ENCODE measurements at places on chromosomes 13 and 19.

DNA sequence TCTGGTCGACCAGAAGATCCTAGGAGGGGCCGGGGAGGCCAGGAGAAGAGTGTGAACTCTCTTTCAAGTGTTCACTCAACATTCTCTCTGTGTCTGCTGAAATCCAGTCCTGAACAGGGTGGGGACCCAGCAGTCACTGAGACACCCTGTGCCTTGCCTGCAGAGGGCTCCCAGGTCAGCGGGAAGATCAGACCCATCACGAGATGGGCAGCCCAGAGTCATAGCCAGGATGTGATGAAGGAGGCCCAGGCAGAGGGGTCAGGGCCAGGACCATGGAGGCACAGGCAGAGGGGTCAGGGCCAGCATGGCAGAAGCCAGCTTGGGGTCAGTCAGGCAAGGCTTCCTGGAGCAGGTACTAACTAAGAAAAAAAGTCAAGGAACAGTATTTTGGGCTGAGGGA, 9.4 kb downstream of the NUMBL start:
- H3K36me3 ChIP-seq = peaks cover 5% of the 10 kb centered on the region
- H3K4me3 ChIP-seq = no peak overlapping the region
- no peaks in the 10 kb centered on the region for H3K27me3 ChIP-seq
- DNase-seq = no peak
- H3K27ac ChIP-seq = no peak overlapping the region
- H3K4me1 ChIP-seq = no peaks in the 10 kb centered on the region

DNA sequence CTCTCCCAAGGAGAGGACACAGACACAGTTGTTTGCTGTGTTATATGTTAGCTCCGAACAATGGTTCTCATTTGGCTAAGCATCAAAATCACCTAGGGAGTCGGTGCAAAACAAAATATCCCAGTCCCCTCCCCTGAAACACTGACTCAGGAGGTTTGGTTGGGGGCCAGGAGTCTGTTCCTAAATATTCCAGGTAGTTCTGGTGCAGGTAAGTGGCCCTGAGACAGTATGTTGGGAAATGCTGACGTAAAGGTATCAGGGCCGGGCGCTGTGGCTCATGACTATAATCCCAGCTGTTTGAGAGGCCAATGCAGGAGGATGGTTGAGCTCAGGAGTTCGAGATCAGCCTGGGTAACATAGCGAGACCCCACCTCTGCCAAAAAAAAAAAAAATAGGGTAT, 2.3 kb upstream of the MAP2K7 start:
- no peak for DNase-seq
- H3K36me3 ChIP-seq = peaks cover 12% of the 10 kb centered on the region
- no peak overlapping the region for H3K4me3 ChIP-seq
- peaks cover 3% of the 10 kb centered on the region for H3K27me3 ChIP-seq
- peaks cover 22% of the 10 kb centered on the region for H3K4me1 ChIP-seq

DNA sequence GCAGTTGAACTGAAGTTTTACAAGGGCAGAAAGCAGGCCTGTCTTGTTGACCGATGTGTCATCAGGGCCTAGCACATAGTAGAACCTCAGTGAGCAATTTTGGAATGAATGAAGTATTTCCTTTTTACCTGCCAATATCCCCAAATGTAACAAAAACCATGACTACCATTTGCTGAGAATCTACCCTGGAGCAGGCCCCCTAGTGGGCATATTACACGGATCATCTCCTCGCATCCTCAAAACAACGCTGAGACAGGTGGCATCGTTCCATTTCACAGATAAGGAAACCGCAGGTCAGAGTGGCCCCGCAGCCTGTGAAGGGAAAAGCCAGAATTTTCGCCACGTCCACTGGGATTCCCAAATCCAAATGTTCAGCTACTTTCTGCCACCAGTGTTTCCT, 77.9 kb downstream of the CACNA1A start:
- no peaks in the 10 kb centered on the region for H3K27me3 ChIP-seq
- DNase-seq = no peak
- H3K4me1 ChIP-seq = no peaks in the 10 kb centered on the region
- H3K4me3 ChIP-seq = no peak overlapping the region
- H3K27ac ChIP-seq = no peak overlapping the region
- H3K36me3 ChIP-seq = no peaks in the 10 kb centered on the region

DNA sequence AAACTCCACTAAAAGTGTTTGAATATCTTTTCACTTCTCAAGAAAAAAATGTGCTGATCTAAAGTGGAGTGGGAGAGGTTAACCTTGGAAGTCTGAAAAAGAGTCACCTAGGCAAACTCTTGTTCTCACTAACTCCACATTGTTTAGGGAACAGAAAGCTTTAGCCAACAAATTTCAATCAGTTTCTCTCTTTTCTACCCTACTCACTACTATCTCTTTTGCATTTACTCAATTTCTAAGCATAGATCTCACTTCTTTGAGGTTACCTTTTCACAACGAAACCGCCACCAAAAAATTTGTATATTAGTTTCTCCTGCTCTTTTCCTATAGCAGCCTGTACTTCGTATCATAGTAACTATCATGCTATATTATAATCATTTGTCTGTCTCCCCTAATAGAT, 6.3 kb downstream of the NHLRC3 start:
- H3K27me3 ChIP-seq = no peaks in the 10 kb centered on the region
- DNase-seq = no peak
- H3K4me1 ChIP-seq = peaks cover 15% of the 10 kb centered on the region

- peaks cover 5% of the 10 kb centered on the region for H3K27me3 ChIP-seq
- H3K27ac ChIP-seq = no peak overlapping the region
- DNase-seq = no peak
- no peak overlapping the region for H3K4me3 ChIP-seq
- H3K36me3 ChIP-seq = no peaks in the 10 kb centered on the region
- no peaks in the 10 kb centered on the region for H3K4me1 ChIP-seq
Observed at GRCh38 chr13:98324105-98324504, 147.0 kb upstream of the RNF113B start.

DNA sequence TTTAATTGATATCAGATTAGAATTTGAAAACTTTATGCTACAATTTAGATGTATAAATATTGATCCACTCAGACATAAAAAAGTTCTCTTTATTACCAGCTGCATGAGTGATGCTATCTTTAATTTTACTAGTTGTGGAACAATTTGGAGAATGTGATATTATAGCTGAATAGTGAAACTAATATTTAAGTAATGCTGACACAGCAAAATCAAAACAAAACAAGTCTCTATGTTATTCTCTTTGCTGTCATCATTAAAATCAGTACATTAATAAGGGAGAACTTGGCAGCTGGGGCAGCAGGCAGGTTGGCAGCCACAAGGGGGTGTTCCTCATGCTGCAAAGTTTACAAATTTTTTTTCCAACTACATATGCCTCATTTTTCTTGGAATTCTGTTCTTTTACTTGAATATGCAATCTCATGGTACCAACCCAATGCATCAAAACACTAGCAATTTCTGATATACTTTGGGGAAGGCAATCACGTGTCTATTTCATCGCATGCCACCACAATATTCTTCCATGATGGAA, 585.3 kb downstream of the FGF9 start:
- no peaks in the 10 kb centered on the region for H3K27me3 ChIP-seq
- no peak overlapping the region for H3K27ac ChIP-seq
- H3K36me3 ChIP-seq = no peaks in the 10 kb centered on the region
- no peak for DNase-seq

- no peaks in the 10 kb centered on the region for H3K36me3 ChIP-seq
- H3K4me3 ChIP-seq = no peak overlapping the region
- H3K27ac ChIP-seq = no peak overlapping the region
- no peak for DNase-seq
- no peaks in the 10 kb centered on the region for H3K27me3 ChIP-seq
Observed at GRCh38 chr13:52779103-52779502, 39.5 kb upstream of the CNMD start.

DNA sequence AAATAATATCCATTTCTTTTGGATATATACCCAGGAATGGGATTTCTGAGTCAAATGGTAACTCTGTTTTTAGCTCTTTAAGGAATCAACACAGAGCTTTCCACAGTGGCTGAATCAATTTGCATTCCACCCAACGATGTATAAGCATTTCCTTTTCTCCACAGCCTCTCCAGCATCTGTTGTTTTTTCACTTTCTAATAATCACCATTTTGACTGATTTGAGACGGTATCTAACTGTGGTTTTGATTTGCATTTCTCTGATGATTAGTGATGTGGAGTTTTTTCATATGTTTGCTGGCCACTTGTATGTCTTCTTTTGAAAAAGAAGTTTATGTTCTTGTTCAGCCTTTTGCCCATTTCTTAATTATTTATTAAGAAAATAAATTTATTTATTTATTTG, 352.2 kb upstream of the OBI1 start:
- H3K4me3 ChIP-seq = no peak overlapping the region
- no peak overlapping the region for H3K27ac ChIP-seq
- no peaks in the 10 kb centered on the region for H3K4me1 ChIP-seq
- no peak for DNase-seq

DNA sequence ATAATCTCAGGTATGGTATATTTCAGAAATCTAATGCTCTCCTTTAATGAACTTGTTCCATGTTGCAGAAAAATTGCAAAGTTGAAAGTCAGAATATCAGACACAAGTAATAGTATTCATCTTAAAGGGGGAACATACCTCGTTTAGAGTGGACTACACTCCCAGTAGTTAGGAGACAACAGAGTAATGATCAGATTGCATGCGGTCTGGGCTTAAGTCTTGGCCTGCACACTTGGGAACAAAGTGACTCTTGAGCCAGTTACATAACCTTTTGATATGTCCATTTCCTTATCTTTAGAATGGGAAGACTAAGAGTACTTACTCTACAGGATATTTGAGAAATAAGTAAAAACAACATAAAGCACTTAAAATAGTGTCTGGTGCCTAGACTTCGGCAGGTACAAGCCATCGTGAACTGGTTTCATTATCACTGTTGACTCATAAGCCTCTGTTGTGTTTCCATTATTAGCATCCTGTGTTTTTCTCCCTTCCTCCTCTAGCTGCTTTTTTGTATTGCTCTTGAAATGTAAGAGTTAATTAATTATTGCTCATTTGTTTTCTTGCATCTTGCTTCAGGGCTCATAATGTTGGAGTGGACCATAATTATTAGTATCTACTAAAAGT, 53.0 kb downstream of the DPY19L3 start:
- DNase-seq = no peak
- H3K4me3 ChIP-seq = no peak overlapping the region
- peaks cover 12% of the 10 kb centered on the region for H3K4me1 ChIP-seq
- H3K27ac ChIP-seq = no peak overlapping the region
- no peaks in the 10 kb centered on the region for H3K27me3 ChIP-seq

DNA sequence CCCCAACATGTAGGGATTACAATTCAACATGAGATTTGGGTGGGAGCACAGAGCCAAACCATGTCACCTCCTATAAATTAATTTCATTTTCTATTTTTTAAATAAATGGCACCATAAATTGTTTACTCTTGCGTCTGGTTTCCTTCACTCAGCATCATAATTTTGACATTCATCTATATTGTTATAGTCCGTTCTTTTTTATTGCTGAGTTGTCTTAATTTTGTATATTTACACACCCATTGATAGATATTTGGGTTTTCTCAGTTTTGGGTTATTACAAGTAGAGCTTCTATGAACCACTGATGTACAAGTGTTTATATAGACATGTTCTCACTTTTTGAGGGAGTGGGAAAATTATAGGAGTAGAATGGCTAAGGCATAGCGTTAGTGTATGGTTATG, 445.4 kb downstream of the MYO16 start:
- no peaks in the 10 kb centered on the region for H3K36me3 ChIP-seq
- DNase-seq = no peak
- H3K27ac ChIP-seq = no peak overlapping the region
- no peak overlapping the region for H3K4me3 ChIP-seq
- H3K4me1 ChIP-seq = no peaks in the 10 kb centered on the region
- H3K27me3 ChIP-seq = no peaks in the 10 kb centered on the region

DNA sequence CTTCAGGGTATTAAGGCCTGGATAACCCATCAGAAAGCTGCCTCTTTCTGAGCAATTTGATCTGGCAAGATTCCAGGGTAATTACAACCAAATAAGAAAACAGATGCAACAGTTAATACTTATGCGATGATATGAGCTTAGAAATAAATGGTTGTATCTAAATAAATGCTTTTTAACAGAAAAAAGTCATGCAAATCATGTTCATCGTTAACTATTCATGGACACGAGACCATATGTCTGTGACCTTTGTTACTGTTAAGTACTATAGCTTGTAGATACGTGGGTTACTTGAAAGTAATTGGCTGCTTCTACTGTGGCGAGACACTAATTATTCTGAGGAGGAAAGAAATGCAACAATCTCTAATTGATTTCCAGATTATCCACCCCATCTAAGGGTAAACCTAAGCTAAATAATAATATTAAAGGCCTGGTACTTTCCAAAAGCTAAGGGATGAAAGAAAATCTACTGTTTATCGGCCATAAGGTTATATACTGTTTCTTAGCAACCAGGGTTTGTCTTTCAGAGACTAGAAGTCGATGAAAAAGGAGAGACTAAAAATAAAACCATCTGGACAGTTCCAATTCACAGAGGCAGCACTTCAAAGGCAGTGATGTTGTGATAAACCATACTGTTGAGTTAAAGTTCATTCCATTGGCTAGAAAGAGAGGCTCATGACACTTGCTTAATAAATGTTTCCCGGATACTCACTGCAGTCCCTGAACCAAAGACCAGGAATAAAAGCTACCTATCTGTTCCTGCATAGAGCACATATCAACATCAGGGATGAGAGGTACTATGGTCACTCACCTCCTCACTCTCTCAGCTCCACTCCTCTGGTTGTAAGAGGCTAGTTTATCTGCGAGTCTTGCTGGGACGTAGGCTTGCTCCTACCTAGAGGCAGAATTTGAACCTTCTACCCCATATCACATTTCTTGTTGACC, 1.5 kb downstream of the EPSTI1 start:
- no peaks in the 10 kb centered on the region for H3K27me3 ChIP-seq
- no peak for DNase-seq

GRCh38 chr19:13026462-13027370, 31.4 kb downstream of the NFIX start:
- DNase-seq = no peak
- H3K36me3 ChIP-seq = no peaks in the 10 kb centered on the region
- peaks cover 11% of the 10 kb centered on the region for H3K4me1 ChIP-seq
- peaks cover 51% of the 10 kb centered on the region for H3K27me3 ChIP-seq

DNA sequence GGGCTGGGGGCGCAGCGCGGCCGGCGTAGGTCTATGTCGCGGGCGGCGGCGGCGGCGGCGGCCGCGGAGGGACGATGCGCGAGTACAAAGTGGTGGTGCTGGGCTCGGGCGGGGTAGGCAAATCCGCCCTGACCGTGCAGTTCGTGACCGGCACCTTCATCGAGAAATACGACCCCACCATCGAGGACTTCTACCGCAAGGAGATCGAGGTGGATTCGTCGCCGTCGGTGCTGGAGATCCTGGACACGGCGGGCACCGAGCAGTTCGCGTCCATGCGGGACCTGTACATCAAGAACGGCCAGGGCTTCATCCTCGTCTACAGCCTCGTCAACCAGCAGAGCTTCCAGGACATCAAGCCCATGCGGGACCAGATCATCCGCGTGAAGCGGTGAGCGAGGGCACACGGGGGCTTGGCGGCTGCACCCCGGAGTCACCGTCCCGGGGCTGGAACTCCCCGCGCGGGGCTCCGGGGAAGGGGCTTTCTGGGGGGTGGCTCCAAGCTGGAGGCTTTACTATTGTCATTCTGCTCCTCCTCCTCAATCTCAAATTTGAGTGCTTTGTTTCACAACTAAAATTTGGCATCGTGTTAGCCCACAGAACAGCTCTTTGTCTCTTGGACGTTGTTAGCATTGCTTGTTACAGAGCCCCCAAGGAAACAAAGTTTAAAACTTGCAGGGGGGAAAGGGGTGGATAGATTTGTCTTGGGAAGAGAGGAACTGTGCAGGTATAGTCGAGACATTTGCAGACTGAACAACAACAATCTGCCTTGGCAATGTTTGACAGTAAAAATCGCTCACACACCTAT, 630 bp downstream of the RAP2A start:
- H3K36me3 ChIP-seq = peaks cover 2% of the 10 kb centered on the region
- peak overlapping the region; percentile 96 for H3K4me3 ChIP-seq
- H3K27ac ChIP-seq = peak overlapping the region; percentile 91
- peaks cover 4% of the 10 kb centered on the region for H3K27me3 ChIP-seq
- peak; percentile 45 for DNase-seq
- peaks cover 30% of the 10 kb centered on the region for H3K4me1 ChIP-seq
